ENCODE measurements at places on chromosomes 12 and 14.

- DNase-seq, result no peak
These were observed 306.1 kb downstream of the KCNC2 start for GRCh38 chr12:74903522-74903921.

GRCh38 chr12:78156751-78157150 is 326.1 kb downstream of the NAV3 start:
- DNase-seq, result no peak

DNA sequence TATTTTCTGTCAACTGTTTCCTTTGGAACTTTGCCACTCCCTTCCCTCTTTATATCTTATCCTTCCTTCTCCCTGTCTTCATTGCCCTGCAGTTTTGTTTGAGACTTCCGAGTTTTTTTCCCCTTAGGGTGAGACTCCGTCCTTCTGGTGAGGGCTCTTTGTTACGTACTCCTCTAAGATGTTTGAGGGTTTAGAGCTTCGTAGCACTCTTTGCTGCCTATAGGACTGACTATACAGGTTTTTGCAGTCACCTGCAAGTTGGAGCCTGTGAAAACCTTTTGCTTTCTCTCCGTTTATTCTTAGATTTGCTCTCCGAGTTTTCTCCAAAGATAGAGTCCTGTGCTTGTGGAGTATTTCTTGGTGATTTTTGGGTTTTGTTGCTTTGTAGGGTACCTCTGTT is 41.7 kb upstream of the MYRFL start:
- DNase-seq, result no peak

- DNase-seq, result no peak
These were observed 38.3 kb downstream of the GALNT4 start for GRCh38 chr12:89486264-89486663.

GRCh38 chr14:77458249-77458950 is 507 bp downstream of the AHSA1 start:
- DNase-seq, result peak; percentile 64

DNA sequence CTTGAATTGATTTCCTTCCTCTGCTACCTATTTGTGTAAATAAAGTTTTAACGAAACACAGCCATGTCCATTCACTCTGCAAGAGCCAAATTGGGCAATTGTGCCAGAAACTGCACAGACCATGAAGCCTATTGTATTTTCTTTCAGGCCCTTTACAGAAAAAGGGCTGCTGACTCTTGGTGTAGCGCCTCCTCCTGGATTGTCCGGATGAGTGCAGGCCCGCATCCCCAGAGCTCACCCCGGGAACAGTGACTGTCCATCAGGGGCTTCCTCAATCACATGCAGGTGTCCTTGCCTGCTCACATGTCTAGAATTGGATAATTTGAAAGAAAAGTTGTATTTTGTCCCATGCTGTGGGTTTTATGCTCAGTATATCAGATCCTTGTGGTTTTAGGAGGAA is 1282.2 kb downstream of the AACS start:
- no peak for DNase-seq

GRCh38 chr12:79615596-79616560 is 74.9 kb downstream of the PAWR start:
- no peak for DNase-seq

DNA sequence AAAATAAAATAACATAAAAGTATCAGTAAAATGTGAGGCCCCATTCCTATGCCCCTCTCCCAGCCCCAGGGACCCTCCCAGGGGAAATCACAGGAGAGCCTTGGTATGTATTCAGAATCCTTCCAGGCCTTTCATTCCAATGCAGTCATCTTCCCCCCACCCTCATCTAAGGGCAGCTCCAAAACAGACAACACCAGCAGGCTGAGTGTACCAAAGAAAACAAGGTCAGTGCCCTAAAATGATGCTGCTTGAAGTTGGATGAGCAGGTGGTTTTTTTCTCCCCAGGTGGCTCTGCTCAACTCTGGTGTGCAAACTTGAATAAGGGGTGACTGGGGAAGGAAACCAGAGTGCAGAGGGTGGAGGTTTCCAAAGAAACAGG is 56.2 kb downstream of the TSPAN9 start:
- no peak for DNase-seq

DNA sequence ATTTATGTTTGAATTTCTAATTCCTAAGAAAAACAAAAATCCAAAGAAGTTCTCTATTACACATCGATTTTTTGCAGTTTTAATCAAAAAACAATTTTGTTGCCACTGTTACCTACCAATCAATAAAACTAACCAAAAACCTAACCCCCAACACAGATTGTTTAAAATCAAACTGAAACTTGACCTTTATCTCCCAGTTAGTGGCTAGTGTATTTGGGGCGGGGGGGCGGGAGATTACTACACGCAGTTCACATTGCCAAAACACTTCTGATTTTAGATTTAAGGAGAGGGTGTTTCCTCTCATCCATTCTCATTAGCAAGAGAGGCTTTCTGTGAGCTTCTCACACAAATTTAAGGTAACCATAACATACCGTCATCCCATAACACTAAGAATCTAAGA is 6.4 kb downstream of the CDC42BPB start:
- DNase-seq, result no peak

DNA sequence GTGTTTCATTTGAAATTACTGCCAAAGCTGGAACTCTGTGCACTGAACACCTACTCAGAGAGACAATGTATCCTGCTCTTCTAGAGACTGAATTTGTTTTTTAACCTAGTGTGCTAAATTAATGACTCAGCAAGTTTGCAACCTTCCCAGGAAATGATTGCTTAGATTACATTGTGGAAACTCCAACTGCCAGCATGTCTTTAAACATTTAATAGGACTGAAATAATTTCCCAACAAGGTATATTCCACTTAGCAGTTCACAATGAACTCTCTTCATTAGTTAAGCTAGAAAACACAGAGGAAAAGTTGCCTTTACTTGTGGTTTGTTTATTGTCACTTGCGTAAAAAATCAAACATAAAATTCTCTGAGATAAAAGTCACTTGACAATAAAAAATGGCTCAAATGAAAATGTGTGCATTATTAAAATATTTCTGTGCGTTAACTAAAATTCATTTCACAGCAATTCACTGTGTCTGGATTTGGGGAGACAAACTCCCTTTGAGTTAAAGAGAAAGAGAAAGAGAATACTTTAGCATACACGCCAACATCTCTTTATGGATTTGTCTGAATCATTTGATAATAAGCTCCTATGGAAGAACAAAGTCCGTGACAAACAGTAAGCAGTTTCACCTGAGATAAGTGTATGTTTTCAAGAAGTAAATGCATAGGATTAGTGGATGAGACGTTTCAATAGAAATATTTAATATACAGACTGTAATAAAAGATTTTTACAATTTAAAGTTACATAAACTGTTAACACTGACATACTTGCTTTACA is 284.0 kb downstream of the PRKD1 start:
- DNase-seq, result no peak

GRCh38 chr14:69848903-69849391 is 30.3 kb upstream of the SMOC1 start:
- DNase-seq, result no peak

DNA sequence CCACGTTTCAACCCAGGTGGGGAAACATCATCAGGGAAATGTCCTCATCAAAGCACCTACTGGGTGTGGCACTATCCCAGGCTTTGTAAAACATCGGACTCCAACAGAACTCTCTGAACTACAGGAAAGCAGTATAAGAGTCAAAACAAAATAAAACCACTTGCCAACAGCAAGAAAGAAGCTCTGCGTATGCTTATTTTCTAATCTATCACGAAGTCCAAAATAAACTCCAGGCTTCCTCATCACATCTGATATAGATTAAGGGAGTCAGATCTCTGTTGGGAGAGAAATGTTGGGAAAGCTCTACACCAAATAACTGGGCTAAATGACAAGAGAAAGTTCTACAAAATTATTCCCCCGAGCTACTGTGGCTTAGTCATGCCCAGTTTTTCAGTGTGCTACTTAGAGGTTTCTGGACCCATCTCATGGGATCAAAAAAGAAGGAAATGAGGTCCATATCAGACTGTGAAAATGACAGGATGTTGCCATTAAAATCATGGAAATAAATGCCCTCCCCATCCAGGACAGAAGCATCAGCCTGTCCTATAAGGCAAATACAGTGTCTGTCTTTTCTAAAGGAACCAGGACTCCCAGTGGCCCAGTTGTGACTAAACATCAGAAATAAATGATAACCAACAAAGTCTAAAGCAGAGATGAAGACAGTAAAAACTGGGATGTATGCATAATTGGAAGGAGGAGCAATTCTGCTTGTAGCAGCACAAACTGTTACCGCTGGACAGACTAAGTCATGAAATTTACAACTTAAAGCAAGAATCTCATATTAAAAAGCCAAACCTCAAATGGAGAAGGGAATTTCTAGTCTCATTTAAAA is 149.5 kb downstream of the STXBP6 start:
- DNase-seq, result no peak

DNA sequence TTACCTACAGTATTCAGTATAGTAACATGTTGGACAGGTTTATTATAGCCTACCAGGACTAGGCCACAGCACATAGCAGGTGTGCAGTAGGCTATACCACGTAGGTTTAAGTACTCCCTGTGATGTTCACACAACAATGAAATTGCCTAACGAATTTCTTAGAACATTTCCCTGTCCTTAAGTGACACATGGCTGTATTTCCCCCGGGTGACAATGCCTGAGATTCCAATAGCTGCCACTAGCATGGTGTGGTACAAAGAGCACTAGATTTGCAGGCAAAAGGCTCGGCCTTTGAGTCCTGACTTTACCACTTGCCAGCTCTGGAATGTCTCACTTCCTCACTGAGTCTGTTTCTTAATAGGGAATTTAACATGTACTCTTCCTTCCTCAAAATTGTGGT is 19.7 kb downstream of the PTPN21 start:
- no peak for DNase-seq

DNA sequence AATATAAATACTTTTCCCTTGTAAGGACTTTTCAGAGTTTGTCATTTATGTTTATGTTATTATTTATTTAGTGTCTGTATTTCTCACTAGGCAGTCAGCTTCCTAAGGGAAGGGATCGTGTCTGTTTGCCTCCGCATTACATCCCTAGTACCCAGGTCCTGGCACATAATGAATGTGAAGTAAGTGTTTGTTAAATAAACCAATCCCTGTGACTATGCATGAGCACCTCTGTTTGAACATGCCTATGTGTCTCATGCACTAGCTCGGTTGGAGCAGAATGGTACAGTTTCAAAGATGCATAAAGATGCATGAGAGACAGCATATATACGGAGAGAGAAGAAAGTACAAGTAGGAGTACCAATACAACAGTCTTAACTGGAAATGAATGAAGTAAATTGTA is 99.3 kb downstream of the KIF21A start:
- DNase-seq, result no peak

GRCh38 chr14:82501554-82501953 is 967.9 kb upstream of the SEL1L start:
- DNase-seq, result no peak

DNA sequence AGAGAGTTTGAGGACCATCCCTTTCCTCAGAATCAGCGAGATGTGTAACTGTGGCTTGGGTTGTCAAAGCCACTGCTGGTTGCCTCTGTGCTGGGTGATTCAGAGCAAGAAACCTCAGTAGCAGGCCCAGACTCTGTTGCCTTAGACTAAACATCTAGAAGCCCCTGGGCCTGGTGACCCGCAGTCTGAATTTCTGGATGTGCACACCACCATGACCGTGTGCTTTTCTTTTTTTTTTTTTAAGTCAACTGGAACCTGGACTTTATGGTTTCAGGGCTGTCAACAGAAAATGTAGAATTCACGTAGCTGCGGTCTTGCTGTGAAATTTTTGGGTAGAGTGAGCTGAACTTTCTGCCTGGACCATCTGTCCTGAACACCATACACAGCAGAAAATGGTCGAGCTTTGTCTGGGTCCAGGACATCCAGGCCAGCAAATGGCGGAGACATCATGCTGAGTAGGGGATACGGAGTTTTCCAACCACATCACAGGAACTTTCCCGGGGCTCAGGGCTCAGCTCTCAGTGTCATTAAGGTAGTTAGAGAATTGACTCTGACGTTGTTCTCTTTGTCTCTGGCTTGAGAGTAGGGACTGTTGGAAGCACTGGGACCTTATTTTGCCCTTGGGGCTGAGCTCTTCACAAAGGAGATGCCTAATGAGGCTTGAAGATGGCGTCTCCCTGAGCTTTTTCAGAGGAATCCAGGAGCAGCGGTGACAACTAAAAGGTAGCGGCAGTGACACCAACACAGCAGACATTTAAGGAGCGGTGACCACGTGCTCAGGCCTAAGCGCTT is 23.0 kb upstream of the BATF start:
- no peak for DNase-seq

DNA sequence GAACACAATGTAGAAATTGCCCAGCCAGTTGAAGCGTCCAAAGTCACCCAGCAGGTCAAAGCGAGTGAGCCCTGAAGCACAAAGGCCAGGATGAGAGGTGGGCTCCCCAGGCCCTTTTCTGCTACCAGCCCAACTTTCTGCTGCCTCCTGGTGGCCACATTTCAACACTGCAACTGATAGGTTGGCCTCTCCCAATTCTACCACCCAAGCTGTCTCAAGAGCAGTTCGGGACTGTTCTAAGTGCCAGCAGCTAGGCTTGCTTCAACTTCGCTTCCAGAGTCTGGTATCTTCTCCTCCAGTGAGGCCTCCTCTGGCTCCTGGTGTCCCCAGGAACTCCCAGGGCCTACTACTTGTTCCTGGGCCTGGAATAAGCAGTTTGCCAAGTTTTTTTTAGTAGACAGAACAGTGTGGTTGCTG is 3.4 kb upstream of the DHH start:
- DNase-seq, result peak; percentile 23

DNA sequence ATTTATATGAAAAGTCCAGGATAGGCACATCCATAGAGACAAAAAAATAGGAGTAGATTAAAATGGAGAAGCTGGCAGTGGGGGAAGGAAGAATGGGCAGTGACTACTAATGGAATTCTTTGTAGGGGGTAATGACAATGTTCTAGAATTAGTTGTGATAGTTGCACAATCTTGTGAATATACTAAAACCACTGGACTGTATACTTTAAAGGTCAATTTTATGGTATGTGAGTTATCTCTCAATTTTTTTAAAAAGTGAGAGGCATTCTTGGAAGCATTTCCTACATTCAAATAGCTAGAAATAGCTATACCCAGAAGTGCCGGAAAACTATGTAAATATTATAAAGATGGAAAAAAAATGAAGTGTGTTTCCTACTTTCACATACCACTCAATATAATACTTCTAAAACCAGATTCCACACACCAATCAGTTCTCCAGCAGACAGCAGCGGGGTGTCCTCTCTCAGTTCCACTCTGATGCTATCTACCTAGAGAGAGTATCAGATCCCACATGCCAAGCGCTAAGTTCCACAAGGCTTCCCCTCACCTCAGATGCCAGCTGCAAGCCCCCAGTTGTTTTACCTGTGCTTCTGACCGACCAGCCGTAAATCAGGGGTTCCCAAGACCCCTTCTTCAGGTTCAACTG is 41.7 kb upstream of the NID2 start:
- no peak for DNase-seq

GRCh38 chr12:93060666-93061472 is 131.8 kb upstream of the EEA1 start:
- no peak for DNase-seq

DNA sequence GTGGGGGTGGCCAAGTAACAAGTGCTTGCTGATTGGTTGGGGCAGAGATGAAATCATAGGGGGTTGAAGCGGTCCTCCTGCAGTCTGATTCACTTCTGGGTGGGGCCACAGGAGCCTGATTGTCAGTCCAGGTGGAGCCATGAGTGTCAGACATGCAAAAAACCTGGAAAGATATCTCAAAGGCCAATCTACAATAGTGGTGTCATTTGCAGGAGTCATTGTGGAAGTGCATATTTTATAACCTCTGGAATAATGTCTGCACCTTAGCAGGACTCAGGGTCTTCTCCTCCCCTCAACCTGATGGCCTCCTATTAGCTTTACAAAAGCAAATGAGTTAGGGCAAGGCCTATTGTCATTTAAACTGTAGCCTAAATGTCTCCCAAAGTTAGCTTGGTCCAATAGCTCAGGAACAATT is 241.4 kb downstream of the NUAK1 start:
- DNase-seq, result no peak
